ENCODE measurements at places on chromosomes 11 and 22.

- no peak for DNase-seq
Observed at GRCh38 chr11:124825876-124826275, 25.7 kb upstream of the MSANTD2 start.

GRCh38 chr11:133681901-133682300 lies 149.6 kb upstream of the OPCML start:
- no peak for DNase-seq

- DNase-seq, result no peak
Observed at GRCh38 chr22:49657974-49658590, 169.6 kb downstream of the BRD1 start.

DNA sequence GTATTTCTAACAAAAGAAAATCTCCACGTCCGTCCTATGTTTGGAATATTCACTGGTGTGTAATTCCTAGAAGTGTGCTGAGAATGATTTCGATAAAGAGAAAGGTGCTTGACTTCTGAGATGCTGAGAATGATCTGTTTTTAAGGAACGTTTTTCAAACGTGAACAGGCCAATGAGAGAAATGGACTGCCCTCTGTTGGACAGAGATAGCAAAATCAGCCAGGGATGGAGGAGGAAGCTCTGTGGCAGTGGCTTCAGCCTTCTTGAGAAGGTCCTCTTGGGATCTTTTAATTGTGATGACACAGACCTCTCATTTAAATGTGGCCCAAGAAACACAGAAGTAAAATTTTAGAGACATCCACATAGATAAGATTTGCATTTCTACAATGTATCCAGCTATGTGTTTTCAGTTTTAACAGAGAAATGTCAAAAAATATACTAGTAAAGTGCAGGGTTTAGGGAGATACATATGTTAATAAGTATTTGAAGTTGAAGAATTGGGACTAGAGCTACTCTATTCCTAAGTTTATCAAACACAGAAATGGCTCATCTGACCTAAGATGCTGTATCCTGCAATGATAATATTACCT lies 84.0 kb upstream of the RCN1 start:
- DNase-seq, result no peak

DNA sequence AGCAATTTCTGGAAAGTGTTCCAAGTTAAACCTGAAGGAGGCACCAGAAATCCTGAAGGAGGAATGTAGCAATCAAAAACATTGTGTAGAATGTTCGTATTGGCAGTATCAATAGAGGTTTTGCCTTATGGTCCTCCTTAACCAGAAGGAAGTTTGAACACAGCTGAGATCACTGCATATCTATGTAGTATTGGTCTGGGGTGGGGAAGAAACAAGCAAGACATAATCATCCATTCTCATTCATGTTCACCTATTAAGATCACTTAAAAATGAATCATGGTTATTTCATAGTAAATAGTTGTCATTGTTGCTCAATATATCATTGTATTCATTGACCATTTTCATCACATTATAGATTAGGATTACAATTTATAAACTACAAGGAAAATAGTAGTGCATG lies 160.5 kb downstream of the DDX10 start:
- no peak for DNase-seq

DNA sequence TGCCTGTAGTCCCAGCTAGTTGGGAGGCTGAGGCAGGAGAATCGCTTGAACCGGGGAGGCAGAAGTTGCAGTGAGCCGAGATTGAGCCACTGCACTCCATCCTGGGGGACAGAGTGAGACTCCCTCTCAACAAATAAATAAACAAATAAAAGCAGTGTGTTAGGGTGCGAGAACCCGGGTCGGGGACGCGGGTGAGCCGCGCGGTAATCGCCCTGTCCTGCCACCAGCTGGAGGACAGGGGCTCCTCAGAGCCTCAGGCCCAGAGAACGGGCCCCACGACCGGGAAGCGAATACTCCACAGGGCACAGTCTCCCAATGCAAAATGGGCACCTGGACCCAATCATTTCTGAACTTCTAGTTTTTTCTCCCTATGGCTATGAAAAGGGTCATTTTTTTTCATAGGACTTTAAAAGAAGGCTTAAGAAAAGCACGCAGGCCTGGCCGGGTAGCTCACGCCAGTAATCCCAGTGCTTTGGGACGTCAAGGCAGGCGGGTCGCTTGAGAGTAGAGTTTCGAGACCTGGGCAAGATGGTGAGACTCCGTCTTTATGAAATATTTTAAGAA lies 744 bp upstream of the MCM5 start:
- peak; percentile 67 for DNase-seq

DNA sequence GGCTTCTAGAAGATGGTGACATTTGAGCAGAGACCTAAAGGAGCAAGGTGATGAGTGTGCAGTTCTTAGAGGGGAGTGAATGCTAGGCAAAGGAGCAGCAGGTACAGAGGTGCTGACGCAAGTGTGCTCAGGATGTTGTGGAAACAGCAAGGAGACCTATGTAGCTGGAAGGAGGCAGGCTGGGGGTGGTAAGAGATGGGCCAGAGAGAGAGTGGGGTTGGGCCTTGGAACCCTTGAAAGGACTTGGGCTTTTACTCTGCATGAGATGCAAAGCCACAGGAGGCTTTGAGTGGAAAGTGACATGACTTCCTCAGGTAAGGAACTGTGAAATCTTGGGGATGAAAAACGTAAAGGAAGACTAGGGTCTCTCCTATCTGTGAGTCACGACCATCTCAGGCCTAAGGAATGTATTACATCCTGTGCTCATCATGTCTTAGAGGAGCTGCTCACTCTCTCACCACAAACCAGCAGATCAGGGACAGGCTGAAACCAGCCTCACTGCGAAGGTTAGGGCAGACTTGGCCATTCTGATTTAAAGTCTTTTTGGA lies 65.4 kb downstream of the MICAL2 start:
- DNase-seq, result no peak

GRCh38 chr11:39804271-39804670 lies 1655.2 kb downstream of the LRRC4C start:
- no peak for DNase-seq

- DNase-seq, result peak; percentile 73
Observed at GRCh38 chr11:118609380-118610224, 2.2 kb downstream of the PHLDB1 start.

- DNase-seq, result no peak
Observed at GRCh38 chr11:86091566-86091965, 22.7 kb upstream of the PICALM start.

- no peak for DNase-seq
Observed at GRCh38 chr11:132005887-132006286, 635.5 kb downstream of the NTM start.

DNA sequence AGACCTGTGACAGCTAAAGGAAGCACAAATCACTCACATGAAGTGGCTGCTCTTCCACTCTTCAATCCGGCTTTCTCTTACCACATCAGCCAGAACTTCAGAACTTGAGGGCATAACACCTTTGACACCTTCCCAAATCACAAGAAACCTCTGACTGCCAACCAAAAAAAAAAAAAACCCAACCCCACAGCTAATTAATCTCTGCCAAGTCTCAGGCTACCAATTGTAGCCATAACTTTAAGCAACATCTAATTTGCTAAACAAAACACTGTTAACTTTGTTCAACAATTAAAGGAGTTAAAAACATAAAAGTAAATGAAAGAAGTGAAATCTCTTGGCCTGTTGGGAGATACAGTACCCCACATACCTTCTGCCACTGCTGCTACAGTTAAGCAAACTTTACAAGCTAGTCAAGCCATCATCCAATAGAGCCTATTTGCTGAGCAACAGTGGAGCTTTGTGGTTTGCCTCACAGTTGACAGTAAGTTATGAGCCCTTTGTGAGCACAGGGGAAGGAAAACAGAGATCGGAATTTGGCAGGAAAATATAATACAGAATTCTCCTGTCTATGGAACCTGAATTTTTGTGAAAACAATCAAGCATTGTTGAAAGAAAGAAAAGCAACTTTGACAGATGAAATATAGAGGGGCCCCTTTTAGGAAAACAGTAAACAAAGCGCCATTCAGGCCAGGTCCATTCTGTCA lies at the start of gene SOX6:
TSS of gene SOX6 (minus strand) at position 490 of the 704 bp plus-strand sequence. CDS start 15,298 bp downstream, outside the sequence.
- DNase-seq, result no peak

- no peak for DNase-seq
Observed at GRCh38 chr22:28246397-28246796, 327.3 kb upstream of the PITPNB start.

GRCh38 chr11:9069862-9070470 lies 21.4 kb downstream of the SCUBE2 start:
- DNase-seq, result no peak

DNA sequence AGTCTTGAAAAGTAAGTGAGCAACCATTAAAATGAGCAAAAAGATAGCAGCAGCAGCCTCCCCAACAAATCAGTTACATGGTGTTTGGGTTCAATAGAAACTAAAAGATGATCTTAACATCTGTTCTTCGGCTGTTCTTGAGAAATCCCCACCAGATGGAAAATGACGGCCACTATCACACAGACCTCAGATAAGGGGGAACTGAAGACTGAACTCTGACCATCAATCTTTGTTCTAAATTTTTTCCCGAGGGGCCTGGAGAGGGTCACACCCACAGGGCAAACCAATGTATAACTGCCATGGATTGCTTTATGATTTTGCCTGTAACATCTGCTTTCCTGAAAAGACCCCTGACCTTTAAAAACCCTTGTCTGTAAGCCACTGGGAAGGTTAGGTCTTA lies 624.8 kb upstream of the KIRREL3 start:
- DNase-seq, result no peak

GRCh38 chr11:45210846-45211245 lies 64.4 kb downstream of the PRDM11 start:
- peak; percentile 41 for DNase-seq

- DNase-seq, result no peak
Observed at GRCh38 chr11:113184498-113184897, 129.9 kb upstream of the TTC12 start.

DNA sequence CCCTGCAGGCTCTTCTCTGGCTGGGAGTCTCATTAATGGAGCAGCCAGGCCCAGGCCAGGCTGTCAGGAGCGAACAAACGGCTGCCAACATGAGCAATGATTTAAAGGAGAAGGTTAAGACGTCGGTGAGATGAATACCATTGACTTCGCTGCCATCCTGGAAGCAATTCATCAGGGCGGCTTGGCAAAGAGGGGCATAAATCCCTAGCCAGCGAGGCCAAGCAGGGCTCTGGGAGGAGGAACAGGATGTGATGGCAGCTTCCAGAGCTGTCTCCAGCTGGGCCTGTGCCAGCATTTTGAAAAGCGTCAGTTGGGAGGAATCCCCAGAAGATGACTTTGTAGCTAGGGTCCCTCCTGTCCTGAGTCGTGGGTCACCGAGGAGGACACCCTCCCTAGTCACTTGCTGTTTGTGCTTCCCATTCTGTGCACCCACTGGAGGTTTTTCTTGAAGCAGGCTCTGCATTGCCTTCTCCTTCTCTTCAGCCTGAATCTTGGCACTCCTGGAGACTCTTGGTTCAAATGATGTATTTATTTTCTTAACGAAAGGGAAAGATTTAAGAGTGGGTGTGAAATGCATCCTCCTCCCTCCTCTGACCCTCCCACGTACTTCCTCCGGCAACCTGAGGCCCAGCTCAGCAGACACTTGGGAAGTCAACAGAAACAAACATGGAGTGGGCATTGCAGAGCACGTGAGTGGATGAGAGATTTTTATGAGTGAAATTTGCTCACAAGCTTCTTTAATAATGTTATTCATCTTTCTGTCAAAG lies 476.3 kb upstream of the CADM1 start:
- no peak for DNase-seq

GRCh38 chr22:22753526-22754267 lies 109.3 kb downstream of the GGTLC2 start:
- peak; percentile 92 for DNase-seq

GRCh38 chr11:5923427-5923776 lies 18.6 kb upstream of the OR56A3 start:
- peak; percentile 16 for DNase-seq

- DNase-seq, result no peak
Observed at GRCh38 chr11:35800970-35801953, 138.7 kb downstream of the TRIM44 start.
